Jurkat, Clone E6-1 (cell line): ENCODE measurements at places on chromosomes 7 and 10.

- peak; percentile 77 for DNase-seq
Observed at GRCh38 chr10:49441488-49442476, 45.9 kb upstream of the DRGX start.

GRCh38 chr10:48607356-48608278 is 2.7 kb upstream of the ARHGAP22 start:
- DNase-seq = no peak

GRCh38 chr7:19269301-19269700 is 124.1 kb upstream of the FERD3L start:
- no peak for DNase-seq

- no peak for DNase-seq
Observed at GRCh38 chr7:73892003-73892999, 31.3 kb downstream of the TMEM270 start.

GRCh38 chr10:73799899-73800559 is 11.4 kb downstream of the NDST2 start:
- no peak for DNase-seq

DNA sequence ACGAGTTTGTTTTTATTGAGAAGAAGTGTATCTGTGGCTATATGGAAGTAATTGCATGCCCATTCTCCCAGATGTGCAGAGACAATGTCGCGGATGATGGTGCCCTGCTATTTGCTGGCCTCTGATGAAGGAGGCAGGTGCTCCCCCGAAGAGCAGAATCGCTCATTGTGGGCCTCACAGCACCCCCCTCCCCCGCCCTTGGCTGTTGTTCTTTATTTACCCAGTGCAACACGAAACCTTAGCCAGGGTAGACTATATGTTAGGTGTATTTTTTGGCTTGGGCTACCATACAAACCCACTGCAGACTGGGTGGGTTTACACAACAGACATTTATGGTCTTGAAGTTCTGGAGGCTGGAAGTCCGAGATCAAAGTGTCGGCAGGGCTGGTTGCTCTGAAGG is 3.4 kb upstream of the ADCY1 start:
- no peak for DNase-seq

- DNase-seq = no peak
Observed at GRCh38 chr7:85471740-85472139, 284.9 kb upstream of the SEMA3D start.

DNA sequence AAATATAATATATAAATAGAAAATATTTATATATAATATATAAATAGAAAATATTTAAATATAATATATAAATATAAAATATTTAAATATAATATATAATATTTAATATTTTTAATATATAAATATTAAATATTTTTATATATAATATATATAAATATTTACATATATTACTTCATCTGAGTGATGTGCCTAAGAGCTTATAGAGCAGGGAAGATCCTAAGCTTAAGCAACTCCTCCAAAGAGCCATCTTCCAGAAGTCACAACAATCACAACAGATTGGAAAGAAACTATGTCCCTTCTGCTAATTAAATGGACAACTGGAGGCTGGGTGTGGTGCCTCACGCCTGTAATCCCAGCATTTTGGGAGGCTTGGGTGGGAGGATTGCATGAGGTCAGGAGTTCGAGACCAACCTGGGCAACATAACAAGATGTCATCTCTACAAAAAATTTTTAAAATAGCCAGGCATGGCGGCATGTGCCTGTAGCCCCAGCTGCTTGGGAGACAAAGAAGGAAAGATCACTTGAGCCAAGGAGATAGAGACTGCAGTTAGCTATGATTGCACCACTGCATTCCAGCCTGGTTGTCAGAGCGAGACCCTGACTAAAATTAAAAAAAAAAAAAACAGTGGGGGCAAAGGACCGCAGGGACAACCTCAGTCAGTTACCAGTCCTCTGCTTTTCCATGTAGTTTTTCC is 198.7 kb downstream of the SKIDA1 start:
- DNase-seq = no peak

DNA sequence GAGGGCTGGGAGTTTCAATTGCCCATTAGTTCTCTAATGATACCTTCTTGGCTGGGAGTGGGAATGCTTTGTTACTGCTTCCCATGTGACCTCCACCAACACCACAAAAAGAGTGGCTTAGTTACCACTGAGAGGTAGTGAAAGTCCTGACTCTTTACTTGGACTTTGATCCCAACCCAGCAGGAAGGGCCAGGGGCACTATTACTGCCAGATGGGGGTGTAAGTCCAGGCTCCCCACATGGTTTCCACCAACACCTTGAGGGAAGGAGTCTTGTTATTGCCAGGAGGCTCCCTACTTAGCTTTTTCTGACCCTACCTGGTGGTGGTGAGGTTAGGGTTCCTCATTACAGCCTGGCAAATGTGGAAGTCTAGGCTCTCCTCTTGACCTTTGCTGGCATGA is 11.4 kb downstream of the GGCT start:
- DNase-seq = no peak

- no peak for DNase-seq
Observed at GRCh38 chr10:3619241-3619640, 165.8 kb downstream of the KLF6 start.

GRCh38 chr7:99791667-99792369 is 7.8 kb upstream of the CYP3A4 start:
- no peak for DNase-seq

GRCh38 chr10:11300026-11300425 is 282.4 kb downstream of the CELF2 start:
- DNase-seq = no peak

DNA sequence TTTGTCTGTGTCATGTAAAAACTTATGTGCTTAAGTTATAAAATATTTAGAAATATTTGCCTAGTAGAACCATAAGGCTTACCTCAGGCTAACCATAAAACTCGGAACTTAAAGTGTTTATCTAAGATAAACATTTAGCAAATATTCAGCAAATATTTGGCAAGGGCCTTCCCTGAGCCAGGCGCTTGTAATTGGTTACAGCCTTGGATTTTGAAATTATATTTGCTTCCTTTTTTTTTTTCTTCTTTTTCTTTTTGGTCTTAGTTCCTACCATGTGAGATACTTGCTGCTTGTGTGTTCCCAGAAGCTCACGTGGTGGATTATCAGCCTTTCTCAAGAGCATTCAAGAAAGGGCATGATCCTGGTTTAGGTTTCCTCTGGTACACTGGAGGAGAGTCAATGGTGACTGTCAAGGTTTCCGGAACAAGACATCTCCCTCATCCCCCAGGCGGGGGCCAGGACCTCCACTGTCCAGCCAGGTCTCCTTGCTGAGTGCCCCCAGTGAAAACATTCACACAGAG is 5.2 kb upstream of the BRI3 start:
- DNase-seq = no peak

GRCh38 chr10:28983799-28984198 is 305.1 kb upstream of the LYZL1 start:
- DNase-seq = no peak

DNA sequence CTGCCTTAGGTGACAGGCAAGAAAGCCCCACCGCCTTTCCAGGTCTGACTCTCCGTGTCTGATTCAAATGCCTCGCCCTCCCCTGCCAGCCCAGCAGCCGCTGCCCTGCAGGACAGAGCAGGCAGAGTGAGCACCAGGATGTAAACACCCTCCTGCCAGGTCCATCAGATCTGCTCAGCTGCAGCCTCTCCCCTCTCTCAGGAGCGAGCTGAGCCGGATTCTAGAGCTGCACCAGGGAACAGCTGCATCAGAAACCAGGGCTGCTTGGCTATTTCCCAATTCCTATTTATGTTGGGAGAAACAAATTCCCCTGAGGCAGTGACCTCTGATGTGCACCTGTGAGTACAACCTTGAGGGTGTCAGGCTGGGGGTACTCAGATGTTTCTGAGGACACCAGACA is 121.5 kb upstream of the ZMIZ1 start:
- DNase-seq = no peak

- no peak for DNase-seq
Observed at GRCh38 chr7:150903606-150904005, 51.3 kb downstream of the AOC1 start.

GRCh38 chr7:28762651-28763050 is 195.5 kb downstream of the TRIL start:
- no peak for DNase-seq

DNA sequence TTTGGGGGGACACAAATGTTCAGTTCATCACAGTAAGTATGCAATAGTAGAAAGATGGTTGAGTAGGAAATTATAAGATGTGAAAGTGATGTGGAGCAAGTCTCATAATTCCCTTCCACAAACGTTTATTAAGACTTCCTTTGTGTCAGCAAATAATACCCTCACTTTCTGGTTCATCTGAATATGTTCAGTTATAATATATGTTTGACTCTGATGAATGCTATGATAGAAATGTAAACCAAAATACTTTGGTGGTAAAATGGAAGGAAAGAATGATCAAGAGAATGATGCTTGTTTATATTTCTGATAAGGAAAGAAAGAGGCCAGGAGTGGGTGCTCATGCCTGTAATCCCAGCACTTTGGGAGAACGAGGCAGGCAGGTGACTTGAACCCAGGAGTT is 111.7 kb upstream of the PLXDC2 start:
- DNase-seq = no peak

GRCh38 chr10:118523775-118524174 is 71.7 kb downstream of the PRLHR start:
- DNase-seq = no peak

DNA sequence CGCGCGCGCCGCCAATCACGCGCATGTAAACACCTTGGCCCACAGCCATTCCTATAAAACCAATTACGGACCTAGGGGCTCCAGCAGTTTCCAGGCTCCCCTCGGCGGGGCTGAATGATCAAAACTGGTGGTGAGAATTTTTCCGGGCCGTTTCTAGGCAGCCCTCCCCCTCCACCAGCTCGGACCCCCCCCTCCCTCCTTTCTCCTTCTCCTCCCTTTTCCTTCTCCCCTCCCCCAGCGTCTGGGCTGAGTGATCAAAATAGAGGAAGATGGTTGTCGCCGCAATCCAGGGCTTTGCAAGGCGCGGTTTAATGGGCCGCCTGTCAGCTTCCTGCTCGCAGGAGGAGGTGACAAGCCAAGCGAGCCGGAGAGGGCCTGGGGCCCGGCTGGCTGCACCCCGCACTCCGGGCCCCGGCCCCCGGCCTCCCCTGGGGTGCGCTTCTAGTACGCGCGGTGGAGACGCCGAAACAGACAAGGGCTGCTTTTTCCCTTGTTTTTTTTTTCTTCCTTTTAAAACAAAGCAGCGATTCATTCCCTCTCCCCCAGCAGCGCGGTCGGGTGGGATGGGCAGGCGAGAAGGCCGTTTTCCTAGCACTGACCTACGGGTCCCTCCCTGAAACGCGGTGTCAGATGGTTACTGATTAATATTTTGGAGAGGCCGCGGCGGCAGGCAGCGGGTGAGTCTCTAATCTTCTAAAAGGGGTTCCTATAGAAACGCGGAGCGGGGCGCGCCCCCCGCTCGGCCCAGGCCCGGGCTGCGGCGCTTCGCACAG is 528 bp upstream of the TNRC18 start:
- peak; percentile 96 for DNase-seq

DNA sequence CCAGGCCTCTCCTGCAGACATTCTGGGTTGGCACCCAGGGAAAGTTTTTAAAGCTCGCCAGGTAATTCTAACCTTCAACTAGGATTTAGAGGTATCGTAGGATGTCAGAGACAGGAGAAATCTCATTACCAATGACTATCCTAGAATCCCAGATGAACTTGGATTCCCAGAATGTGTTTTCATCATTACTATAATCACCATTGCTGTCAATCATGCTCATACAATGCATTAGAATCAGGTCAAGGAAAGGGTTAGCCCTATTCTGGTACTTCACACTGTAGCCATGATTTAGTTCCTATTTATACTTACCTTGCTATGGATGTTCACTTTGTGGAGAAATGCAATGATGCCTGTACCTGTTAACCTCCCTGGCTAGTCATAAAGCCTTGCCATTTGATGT is 67.0 kb upstream of the GPR158 start:
- DNase-seq = no peak

DNA sequence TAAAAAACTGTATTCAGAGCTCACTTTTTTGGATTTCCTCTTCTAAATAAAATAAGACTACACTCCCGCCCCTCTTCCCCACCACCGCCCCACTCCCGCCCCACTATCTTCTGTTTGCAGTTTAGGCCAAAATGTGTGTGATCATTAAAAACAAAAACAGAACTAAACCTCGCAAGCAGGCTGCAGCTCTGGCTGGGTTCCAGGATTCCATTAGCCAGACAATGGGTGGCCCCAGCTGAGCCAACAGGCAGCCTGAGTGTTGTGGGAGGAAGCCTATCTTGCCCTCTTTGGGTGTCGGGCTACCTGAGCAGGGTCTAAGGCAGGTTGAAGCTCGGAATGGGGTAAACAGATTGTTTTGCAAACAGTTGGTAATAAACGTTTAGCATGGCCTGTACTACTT is 41.7 kb downstream of the ARL4A start:
- DNase-seq = no peak

DNA sequence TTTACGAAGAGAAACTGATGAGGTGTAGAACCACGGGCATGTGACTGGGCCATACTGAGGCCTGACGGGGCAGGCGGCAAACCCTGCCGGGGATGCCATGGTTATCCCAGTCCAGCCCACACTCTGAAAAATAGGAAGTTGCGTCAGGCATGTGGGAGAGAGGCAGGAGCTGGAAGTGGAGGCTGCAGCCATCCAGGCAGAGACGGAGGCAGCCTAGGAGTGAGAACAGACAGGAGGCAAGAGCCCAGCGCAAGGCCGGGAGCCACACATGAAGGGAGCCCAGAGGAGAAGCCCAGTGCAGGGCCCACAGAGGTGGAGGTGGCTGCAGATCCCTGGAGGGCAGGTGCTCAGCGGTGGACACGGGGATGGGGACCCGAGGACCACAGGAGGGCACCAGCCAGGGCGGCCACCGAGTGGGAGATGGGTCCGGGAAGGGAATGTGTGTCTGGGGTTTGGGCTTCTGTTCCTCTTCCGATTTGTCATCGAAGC is 175.2 kb upstream of the PPP2R2D start:
- no peak for DNase-seq

GRCh38 chr10:53447576-53447975 is 675.0 kb upstream of the MBL2 start:
- no peak for DNase-seq

DNA sequence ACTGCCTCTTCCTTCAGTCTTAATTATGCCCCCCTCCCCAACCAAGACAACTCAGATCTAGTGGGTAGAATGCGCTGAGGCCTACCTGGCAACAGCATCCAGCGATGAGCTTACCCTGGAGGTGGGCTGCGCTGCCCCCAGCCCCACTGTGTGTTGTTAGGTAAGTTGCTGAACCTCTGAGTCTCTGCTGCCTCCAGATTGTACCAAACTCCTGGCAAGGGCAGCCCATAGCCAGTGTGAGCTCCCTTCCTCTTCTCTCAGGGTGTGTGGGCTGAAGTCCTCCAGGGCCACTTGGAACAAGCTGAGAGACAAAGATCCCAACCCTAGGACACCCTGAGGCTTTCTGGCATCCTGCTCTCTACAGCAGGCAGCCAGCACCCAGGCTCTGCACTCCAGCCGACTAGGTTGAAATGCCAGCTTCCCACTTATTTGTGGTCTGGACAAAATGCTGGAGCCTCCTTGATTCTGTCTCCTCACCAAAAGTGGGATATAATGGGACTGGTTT is 135.3 kb downstream of the ARHGAP22 start:
- no peak for DNase-seq
